ENCODE measurements at places on chromosomes 3 and 15.

DNA sequence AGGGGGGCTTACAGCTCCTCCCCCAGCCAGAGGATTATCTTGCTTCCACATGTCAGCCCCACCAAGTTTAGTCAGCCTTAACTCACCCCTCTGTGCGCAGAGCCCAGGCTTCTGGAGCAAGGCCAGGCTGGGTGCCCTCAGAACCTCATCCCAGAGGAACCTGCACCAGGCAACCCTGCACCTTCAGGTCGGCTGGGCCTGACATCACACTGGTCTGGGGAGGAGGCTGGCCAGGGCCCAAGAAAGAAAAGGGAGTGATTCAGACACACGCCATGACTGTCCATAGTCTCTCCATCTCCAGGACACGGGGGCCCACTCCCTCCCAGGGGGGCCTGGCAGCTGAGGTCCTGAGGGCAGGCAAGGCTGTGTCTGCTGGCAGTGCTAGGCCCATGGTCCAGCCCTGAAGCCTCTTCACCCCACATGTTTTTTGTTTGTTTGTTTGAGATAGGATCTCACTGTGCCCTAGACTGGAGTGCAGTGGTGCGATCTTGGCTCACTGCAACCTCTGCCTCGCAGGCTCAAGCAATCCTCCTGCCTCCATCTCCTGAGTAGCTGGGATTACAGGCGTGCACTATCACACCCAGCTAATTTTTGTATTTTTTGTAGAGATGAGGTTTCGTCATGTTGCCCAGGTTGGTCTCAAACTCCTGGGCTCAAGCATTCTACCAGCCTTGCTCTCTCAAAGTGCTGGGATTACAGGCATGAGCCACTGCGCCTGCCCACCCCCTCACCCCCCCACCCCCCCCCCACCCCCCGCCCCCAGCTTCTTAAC lies 11.1 kb downstream of the TNK2 start:
- DNase-seq: no peak

- no peak for DNase-seq
These were observed 8.5 kb upstream of the UBXN7 start for GRCh38 chr3:196440696-196441095.

DNA sequence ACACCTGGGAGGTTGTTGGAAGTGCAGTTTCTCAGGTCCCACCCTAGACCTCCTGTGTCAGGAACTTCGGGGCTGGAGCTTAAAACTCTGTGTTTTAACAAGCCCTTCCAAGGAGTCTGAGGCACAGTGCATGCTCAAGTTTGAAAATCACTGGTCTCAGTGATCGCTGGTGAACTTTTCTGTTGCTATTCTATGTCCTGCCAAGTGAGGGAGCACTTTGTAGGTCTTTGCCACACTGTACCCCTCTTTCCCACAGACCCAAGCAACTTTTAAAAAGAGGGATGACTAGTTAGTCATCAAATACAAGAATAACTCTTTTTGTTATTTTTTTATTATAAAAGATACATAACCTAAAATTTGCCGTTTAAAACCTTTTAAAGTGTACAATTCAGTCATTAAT lies 133.7 kb downstream of the AGBL1 start:
- DNase-seq: no peak

- no peak for DNase-seq
These were observed 125.7 kb upstream of the ZBED2 start for GRCh38 chr3:111720681-111721380.

GRCh38 chr15:56988219-56988618 lies 69.8 kb downstream of the TCF12 start:
- no peak for DNase-seq

GRCh38 chr15:76208084-76208785 lies 103.0 kb downstream of the ETFA start:
- no peak for DNase-seq

- DNase-seq: peak; percentile 53
These were observed 523 bp downstream of the HDAC11 start for GRCh38 chr3:13480340-13481318.

- no peak for DNase-seq
These were observed 397.5 kb downstream of the ZIC4 start for GRCh38 chr3:147008886-147009285.

Measured in effector memory CD8-positive, alpha-beta T cell (primary cell).